ENCODE measurements at places on chromosomes 4 and X.

- no peak for DNase-seq
Observed at GRCh38 chr4:62528874-62529273, 1328.7 kb downstream of the ADGRL3 start.

GRCh38 chr4:126563389-126563788 is 1069.4 kb upstream of the INTU start:
- DNase-seq = no peak

- no peak for DNase-seq
Observed at GRCh38 chrX:81308086-81308829, 106.4 kb downstream of the SH3BGRL start.

- DNase-seq = no peak
Observed at GRCh38 chrX:104659005-104659744, 93.2 kb downstream of the IL1RAPL2 start.

- DNase-seq = no peak
Observed at GRCh38 chrX:108235986-108236385, 144.4 kb downstream of the ATG4A start.

DNA sequence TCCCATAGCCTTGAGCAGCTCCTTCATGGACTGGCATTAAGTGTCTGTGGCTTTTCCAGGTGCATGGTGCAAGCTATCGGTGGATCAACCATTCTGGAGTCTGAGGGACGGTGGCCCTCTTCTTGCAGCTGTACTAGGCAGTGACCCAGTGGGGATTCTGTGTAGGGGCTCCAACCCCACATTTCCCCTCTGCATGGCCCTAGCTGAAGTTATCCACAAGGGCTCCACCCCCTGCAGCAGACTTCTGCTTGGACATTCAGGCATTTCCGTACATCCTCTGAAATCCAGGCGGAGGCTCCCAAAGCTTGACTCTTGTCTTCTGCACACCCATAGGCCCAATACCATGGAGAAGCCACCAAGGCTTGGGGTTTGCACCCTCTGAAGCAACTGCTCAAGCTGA is 89.3 kb upstream of the PGRMC2 start:
- no peak for DNase-seq

GRCh38 chr4:172654457-172654856 is 514.2 kb upstream of the GALNT7 start:
- DNase-seq = no peak

DNA sequence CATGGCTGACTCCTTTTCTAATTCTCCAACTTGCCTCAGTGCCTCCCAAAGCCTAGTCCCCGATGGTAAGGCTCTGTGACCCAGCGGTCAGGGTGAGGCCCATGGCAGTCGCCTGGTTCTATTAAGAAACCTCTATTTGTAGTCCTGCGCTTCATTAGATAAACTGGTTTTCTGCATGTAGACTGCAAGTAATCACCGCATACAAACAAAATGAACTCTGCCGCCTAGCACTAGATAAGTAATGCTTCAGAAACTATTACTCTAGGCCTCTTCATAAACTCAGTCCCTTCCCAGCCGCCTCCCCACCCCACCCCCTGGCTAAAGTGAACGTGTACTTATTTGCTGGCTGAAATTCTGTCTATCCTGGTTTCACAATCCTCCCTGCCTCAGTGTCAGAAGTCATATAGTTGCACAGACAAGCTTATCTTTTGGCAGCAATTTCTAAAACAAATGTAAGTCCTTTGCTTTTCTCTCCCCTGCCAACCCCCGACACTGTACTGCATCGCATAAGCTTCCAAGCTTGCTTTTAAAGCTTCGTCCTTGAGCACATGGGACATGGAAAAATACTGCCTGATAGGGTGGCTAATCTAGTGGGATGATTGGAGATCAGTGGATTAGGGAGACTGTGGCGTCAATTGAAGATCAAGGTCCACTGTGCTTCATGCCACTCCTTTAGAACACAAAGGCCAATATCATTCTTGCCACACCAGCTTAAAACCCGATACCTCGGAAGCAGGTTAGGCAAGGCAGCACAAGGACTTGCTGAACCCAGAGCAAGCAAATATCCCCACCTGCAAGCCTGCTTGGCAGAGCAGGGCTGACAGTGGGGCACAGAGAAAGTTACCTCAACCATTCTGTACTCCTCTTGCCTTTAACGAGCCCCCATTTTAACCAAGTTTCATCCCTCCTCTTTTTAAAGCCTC is 125.8 kb downstream of the IRF2 start:
- DNase-seq = no peak

GRCh38 chrX:10634392-10635161 is 14.2 kb upstream of the MID1 start:
- DNase-seq = no peak

DNA sequence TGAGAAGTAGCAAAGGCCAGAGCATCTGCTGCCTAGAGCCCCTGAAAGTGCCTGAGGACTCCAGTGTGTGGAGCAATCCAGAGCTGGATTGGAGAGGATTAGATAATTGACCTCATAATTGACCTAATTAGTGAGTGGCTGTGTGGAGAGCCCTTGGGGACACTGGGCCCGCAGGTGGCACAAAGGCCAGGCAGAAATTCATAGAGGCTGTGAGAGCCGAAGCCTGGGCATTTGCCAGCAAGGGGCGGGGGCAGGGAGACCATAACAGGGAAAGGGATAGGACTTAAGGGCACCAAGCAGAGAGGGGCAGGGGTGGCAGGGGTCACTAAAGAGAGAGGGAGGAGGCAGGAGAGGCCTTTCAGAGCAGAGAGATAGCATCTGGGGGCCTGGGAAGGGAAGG is 45.3 kb downstream of the EFNB1 start:
- DNase-seq = no peak

- no peak for DNase-seq
Observed at GRCh38 chr4:151911970-151912369, 151.2 kb upstream of the GATB start.

DNA sequence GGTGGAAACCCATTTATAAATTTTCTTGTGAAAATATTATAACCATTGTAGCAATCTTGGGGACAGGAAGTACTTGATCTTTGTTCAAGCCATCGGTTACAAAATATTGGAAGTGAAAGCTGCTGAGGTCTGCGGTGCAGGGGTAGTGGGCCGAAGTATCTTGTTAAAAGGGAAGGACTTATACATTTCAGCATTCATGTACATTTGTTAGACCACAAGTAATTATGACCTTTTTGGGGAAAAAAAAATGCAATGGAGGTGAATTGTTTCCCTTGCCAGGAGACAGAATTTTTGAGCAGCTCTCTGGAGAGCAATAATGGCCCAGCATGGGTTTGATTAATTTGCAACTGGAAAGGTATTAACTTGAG is 121.3 kb downstream of the EGF start:
- no peak for DNase-seq

GRCh38 chr4:107747748-107748486 is 27.9 kb upstream of the PAPSS1 start:
- no peak for DNase-seq

DNA sequence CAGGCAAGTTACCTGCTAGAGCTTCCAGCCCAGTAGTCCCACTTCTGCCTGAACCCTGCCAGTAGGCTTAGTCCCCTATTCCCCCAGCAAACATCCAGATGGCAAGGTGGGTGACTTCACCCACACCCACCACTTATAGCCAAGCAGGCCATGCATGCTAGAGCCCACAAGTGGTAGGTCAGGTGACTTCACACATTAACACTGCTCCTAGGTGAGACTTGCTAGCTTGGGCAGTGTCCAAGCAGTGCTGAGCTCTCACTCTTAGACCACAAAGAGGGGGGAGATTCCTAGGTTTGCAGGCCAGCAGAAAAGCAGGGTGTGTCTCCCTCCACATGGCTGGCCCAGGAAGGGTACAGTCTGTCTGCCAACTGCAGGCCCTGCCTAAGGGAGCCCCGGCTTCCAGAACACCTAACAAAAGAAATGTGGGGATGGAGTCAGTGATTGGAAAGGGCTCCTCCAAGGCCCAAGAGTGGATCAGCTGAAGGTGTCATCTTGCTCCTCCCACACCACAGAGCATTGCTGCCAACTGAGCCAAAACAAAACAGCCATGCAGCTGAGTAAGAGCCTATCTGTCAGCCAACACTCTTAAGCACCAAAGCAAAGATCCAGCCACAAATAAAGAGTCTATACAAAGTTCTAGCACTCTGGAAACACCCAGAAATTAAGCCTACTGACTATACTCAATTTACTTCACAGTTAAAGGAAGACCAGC is 158.1 kb upstream of the USP38 start:
- DNase-seq = no peak

DNA sequence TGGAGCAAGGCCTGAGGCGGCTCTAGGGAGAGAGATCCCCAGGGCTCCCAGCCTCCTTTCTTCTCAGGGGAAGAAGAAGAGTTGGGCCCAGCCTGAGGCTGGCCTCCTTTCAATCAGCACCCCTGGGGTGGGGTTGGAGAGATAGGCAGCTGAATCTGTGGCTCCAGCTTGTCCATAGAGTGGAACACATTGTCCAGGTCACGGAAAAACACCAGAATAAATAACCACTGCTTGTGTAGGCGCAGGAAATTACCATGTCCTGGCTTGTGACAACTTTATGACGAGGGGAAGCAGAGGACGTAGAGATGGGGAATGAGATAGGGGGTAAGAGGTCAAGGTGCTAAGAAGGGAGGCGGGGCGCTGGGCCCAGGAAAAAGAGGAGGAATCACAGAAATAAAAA is 80.8 kb upstream of the EFNB1 start:
- DNase-seq = no peak

- DNase-seq = no peak
Observed at GRCh38 chr4:89800012-89800516, 36.9 kb downstream of the SNCA start.

- no peak for DNase-seq
Observed at GRCh38 chr4:181756451-181757095, 486.6 kb upstream of the TENM3 start.

DNA sequence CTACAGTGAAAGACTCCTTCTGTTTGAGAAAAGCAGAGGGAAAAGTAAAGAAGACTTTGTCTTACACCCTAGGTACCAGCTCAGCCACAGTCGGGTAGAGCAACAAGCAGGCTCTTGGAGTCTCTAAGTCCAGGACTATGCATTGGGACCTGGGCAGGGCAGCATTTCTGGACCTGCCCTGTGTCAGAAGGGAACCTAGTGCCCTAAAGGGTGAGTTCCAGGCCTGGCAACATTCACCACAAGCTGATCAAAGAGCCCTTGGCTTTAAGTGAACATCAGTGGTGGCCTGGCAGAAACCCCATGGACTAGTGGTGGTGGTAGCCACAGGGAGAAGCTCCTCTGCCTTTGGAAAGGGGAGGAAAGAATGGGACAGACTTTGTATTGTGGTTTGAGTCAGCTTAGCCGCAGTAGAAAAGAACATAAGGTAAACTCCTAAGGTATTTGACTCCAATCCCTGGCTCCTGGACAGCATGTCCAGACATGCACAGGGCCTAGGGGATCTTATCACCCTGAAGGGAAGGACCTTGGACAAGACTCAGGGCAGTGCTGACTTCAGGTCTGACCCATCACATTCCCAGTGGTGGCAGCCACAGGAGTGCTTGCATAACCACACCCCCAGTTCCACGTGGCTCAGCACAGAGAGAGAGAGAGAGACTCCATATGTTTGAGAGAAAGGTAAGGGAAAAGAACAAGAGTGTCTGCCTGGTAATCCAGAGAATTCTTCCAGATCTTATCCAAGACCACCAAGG is 32.6 kb downstream of the CCDC158 start:
- DNase-seq = no peak

- DNase-seq = no peak
Observed at GRCh38 chr4:142875117-142875516, 29.0 kb upstream of the INPP4B start.

- no peak for DNase-seq
Observed at GRCh38 chr4:65167719-65168118, 502.6 kb downstream of the EPHA5 start.

DNA sequence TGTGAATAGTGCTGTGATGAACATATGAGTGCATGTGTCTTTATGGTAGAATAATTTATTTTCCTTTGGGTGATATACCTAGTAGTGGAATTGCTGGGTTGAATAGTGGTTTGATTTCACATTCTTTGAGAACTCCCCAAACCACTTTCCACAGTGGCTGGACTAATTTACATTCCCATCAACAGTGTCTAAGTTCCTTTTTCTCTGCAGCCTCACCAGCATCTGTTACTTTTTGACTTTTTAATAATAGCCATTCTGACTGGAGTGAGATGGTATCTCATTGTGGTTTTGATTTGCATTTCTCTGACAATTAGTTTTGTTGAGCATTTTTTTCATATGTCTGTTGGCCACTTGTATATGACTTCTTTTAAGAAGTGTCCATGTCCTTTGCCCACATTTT is 29.1 kb downstream of the JADE3 start:
- no peak for DNase-seq

DNA sequence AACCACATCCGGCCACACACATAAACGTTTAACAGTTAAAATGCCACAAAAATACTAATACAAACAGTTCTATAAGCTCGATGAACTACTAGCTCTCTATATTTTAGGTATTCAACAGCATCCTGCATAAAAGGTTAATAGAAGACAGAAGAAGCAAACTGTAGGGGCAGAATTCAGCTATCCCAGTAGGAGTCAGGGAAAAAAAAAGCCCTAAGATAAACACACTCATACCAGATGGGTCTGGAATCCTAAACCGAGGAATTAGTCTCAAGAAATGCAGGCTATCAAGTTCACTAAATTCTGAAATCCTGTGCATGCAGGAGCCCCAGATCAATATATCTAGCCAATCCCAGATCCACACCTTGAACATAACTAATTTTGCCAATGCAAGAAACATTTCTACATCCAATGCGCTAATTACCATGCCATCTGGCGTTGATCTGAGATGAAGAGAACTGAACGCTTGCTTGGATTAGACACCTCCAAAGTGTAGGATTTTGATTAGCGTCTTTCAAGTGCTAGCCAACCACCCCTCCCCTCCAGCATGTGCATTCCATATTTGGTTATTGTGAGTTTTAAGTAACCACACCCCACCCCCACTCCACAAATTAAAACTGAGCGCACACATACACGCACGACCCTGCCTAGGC is 512.2 kb upstream of the INTU start:
- no peak for DNase-seq

GRCh38 chr4:118397623-118397979 is 44.8 kb upstream of the PRSS12 start:
- DNase-seq = no peak

DNA sequence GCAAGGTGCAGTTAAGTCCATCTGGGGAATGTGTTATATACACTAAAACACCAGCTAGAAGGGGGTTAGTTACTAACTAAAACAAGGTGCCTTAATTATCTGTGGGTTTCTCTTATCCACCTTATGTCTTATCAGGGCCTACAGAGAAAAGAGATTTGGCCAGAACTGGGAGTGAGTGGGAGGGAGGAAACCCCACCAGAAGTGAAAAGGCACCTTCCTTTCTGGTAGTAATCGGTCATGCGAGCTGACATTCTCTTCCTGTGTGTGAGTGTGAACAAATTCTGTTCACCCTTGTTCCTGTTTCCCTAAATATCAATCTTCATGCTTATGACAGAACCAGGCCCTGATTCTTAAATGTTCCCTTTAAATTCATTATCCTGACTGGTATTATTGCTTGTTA is 43.5 kb downstream of the SRPX2 start:
- no peak for DNase-seq

All from hypothalamus (tissue), 51 donors.